Endodermal cell (in vitro differentiated cells): ENCODE measurements at places on chromosomes 7 and 10.

DNA sequence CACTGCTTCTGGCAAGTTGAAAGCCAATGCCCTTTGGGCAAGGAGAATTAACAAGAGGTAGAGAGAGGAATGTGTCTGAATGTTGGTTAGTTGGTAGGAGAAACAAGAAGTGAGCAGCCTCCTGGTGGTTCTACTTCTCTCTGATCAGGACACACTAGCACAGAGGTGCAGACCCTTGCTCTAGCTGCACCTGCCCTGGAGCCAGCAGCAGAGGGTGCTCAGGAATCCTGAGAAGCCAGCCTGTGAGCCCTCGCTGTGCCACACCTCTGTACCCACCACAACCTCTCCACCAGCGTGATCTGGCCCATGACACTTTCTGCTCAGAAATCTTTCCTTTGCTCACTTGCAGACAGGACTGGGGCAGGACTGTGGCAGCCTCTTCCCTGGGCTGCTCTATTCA, 364.7 kb downstream of the RPS24 start:
- DNase-seq = peak; percentile 63

- no peak for DNase-seq
These were observed 3.1 kb downstream of the CNPY4 start for GRCh38 chr7:100122568-100122967.

DNA sequence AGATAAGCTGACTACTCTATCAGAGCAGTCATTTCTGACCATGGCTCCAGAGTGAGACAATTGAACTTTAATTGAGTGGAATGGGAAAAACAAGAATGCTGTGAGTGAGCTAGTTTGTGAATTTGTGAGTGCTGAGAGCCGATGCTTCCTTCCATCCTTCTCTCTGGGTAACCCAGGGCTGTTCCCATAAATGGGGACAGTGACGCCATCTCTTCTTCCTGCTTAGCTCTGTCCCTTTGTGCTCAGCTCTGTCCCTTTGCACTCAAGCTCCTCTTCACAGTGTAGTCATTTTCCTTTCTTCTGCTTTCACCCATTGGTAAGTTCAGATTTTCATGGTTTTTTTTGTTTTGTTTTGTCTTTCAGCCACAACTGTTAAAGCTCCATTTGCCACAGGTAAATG, 24.4 kb downstream of the C10orf120 start:
- DNase-seq = no peak

DNA sequence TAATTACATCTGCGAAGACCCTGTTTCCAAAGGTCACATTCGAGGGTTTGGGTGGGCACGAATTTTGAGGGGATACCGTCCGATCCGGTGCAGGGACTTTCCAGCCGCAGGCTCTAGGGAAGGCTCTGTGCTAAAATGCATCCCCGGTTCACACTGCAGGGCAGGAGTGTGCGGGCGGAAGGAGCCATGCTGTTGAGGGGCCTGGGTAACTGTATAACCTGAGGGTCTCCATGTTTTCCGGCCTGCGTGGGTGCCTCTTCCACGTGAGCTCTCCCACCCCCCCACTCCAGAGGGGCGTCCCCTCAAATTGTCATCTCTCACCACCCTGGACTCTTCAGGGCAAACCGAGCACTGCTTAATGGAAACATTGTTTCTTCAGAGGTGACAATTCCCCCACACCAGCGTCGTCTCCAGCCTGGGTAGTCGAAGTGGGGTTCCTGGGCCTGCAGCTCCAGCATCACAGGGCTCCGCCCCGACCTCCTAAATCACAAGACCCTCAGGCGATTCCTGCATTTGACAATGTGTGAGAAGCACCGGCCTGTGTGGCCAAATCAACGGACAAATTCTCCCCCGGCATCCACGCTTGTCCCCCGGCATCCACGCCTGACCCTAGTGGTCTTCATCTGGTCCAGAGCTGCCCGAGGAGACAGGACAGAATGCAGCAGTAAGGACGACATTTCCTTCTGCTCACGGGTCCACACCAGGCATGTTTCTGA, 51.2 kb downstream of the FOXL3 start:
- no peak for DNase-seq

- no peak for DNase-seq
These were observed 33.3 kb downstream of the UNC5B start for GRCh38 chr10:71245420-71246325.

GRCh38 chr10:119341459-119342301, 134.3 kb downstream of the GRK5 start:
- no peak for DNase-seq

GRCh38 chr7:130452951-130453350, 12.1 kb upstream of the CEP41 start:
- no peak for DNase-seq

DNA sequence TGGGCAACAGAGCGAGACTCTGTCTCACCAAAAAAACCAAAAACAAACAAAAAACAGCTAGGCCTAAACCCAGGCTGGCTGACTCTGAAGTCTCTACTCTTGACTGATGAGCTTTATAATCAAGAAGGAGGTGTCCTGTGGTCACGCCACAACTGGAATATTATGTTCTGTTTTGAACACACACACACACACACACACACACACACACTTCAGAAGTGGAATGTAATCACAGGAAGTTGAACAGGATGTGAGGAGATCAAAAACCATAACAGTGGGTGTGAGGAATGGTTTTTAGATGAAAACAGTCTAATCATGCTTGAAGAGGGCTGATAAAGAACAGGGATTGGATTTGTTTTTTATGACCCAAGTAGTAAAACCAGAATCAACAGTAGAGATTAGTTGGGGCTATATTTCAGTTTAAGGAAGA, 51.1 kb upstream of the IL6 start:
- no peak for DNase-seq

GRCh38 chr7:88150033-88150432, 69.8 kb downstream of the SRI start:
- no peak for DNase-seq

DNA sequence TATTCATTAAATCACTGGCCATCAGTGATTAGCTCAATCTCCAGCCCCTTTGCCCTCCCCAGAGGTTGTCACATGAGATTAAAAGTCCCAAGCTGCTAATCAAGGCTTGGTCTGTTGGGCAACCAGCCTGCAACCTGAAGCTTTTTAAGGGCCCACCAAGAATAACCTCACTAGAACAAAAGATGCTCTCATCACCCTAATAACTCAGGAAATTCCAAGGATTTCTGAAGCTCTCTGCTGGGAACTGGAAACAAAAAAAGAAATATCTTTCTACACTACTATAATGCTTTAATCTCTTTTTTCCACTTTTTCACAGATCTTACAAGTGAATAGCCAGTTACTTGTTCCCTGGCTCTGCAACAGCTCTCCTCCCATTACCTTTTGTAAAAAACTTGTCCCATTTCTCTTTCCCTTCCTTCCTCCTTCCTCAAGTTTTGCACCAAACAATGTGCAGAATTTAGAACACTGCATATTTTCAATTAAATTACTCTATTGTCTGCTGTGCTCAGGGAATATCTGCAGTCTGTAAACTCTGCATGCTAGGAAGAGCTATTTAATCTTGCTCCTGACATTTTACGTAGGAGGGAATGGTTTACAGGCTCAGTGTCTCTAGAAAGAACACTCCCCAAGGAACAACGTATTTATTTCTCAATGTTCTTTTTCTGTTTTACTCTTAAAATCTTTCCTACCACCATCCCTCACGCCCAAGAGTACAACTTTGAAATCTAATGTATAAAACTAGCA, 169.1 kb downstream of the IMMP2L start:
- no peak for DNase-seq

DNA sequence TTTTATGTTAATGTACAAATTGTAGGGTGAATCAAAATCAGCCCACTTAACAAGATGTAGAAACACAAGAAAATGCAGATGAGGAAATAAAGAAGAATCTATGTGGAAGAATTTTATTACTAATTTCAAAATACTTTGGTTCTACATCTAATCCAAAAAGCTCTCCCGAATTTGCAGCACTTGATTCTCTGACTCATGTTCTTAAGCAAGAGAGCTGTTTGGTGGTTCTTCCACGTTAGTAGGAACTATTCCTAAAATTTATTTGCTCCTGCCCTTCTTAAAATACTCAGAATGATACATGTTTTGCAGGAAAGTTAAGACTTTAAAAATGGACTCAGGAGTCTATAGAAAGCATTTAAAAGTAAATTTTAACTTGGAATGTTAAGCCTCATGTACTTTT, 91.8 kb downstream of the ZMYND11 start:
- no peak for DNase-seq

DNA sequence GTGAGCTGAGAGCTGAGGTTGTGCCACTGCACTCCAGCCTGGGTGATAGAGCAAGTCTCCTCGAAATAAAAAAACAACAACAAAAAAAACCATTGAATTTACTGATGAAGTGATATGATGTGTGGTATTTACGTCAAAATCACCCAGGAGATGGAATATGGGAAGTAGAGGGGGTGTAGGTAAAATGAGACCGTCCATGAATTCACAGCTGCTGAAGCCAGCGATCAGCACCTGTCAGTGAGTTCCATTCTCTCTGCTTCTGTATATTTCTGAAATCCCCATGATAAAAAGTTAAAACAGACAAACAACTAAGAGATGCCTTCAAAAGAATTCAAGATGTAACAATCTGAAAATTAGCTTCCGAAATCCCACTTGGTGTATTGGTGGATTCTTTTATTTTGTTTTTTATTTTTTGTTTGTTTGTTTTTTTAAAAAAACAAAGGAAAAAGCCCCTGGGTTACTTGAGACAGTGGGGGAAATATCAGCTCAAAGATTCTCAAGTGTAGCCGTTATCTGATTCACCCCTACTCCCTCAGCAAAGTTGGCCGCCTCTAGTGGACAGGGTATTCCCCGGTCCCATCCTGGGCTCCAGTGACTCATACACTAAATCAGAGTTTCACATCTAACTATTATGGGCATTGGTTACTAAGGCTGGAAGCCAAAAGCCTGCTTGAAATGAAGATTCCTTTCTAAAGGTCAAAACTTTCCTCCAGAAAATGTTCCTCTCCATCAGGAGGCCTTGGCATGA, 76.4 kb downstream of the MAP3K8 start:
- no peak for DNase-seq

GRCh38 chr10:128883231-128884032, 583.6 kb upstream of the MGMT start:
- peak; percentile 30 for DNase-seq

- peak; percentile 30 for DNase-seq
These were observed 143.4 kb downstream of the TCF7L2 start for GRCh38 chr10:113093188-113094113.

- no peak for DNase-seq
These were observed 30.7 kb upstream of the RASGEF1A start for GRCh38 chr10:43297534-43297933.

DNA sequence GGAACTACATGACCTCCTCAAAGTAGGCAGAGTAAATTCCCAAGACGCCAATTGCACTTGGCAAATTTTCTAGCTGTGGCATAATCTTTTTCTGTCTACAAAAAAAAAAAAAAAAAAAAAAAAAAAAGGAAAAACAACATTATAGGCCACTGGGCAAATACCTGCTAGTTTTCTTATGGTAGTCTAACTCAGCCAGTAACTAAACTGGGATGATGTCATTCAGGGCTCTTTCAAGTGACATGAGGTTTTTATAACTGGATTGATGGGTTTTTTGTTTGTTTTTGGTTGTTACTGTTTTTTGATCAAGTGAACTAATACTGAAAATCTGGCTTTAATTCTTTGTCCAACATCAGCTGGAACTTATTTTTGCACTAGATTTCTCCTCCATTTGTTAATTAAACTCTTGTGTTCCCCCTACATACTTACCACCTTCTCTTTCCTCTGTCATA, 7.4 kb upstream of the VIM start:
- DNase-seq = no peak

DNA sequence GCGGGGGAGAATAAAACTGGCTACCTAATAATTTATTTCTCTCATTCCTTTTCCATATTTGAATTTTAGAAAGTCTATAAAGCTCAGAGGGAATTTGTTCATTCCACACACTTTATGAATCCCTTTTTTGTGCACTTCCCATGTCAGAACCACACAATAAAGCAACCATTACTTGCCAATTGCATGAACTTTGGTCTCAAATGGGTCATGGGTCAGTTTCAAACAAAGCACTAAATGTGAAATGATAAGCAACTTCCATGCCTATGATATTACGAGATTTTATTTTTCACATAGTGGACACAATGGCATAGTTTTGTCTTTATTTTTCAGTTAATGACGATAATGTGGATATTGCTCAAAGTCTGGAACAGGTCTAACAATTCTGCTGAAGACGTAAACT, 18.6 kb upstream of the RELN start:
- no peak for DNase-seq

DNA sequence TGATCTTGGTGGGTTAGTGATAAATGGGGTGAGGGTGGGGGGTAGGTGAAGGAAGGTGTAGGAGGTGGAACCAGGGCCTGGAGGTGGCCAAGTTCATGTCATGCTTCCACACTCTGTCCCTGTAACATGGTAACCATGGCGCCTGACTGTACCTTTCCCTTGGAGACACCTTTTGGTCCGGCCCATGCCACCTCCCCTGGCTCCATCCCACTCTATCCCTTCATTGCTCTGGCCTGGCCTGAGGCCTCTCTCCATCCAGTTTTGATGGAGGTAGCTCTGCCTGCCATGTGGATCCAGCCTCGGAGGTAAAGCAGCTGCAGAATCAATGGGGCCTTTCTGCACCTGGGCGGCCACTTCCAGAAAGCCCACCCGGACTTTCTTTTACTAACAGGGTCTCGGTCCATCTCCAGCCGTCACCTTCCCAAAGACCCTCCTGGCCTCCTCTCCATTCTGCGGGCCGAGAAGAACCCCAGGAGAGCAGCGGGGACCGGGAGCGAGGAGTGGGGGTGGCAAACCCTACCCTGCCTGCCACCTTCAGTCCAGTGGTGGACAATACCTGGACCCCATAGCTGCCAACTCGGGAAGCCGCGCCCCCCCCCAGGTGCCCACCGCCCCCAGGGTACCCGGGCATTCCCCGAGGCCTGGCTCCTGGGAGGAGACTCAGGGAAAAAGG, 504 bp upstream of the TRRAP start:
- peak; percentile 57 for DNase-seq

DNA sequence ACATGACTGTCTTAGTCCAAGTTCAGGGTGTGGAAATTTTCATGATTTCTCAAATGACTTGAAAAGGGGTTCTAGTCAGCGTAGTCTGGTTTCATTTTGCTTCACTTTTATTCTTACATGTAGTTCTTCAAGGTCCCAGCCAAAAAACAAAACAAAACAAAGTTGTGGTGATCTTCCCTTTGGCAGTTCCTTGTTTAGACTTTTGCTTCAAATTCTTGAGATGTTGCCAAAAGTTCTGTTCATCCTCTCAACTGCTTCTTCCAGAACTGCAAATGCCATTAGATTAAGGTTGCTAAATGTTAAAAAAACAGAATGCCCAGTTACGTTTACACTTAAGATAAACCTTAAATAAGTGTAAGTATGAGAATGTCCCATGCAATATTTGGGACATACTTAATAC, 370.8 kb upstream of the LRRTM3 start:
- DNase-seq = no peak

DNA sequence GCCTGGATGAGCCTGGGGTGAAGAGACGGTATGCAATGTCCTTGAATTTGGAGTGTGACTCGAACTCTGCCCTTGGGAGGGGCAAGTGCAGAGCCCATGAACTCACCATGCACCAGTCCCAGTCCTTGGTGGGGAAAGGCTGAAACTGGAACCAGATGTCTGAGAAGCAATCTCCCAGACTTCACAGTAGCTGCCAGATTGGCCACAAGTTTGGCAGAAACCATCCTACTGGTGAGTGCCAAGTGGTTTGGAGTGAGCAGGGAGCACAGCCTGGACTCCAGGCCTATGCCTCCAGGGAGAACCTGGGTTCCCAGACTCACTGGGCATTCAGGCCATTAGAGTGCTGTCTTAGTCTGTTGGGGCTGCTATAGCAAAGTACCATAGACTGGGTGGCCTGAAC, 99.6 kb upstream of the LYZL1 start:
- DNase-seq = no peak
